ENCODE measurements at places on chromosomes 6 and 20.

DNA sequence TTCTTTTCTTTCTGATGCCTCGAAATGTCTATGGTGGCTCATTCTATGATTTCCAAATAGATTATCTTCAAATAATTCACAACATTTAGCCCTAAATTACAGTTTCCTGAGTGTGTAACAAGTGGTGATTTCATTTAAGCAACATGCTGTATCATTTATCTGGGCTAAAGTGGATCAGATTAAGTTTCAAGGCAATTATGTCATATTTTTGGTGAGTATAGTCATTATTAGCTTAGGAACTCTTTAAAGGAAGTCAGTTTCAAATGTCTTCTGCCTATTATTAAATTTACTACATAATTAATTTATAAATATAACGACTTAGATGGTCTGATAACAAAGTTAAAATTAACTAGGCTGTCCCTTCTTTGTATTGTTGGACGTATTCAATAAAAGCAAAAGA lies 847.9 kb upstream of the FLRT3 start:
- DNase-seq = no peak

DNA sequence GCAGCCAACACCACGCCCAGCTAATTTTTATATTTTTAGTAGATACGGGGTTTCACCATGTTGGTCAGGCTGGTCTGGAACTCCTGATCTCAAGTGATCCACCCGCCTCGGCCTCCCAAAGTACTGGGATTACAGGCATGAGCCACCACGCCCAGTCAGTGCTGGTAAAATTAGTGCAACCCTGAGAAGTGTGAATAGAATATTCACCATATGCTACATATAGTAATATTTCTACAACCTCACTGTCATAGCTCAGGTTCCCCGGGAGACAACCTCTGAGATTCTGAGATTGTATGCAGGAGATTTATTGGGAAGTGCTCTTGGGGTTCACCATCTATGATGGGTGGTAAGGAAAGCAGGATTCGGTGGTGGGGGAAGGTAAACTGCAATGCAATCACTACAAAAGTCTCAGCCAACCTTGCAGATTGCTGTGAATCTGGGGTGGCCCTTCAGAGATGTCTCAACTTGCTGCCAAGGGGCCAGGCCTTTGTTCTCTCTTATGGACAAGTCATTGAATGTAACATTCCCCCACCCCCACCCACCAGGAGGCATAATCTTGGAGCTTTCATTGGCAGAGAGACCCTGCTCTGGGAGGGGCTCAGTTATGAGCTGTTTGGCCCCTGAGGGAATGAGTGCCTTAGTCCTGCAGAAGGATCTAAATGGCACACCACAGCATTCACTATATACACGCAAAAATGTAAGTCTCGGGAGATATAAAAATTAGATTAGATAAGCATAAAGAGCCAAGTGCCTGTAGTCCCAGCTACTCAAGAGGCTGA lies 34.0 kb upstream of the SEC63 start:
- DNase-seq = no peak

GRCh38 chr20:31863296-31864085 lies 6.8 kb downstream of the DUSP15 start:
- DNase-seq = no peak

- no peak for DNase-seq
Observed at GRCh38 chr20:23229989-23230388, 120.6 kb upstream of the NXT1 start.

Measured in spleen (tissue), 13 donors.